ENCODE measurements at places on chromosomes 4 and X.

- DNase-seq = no peak
Observed at GRCh38 chr4:113621633-113622032, 139.9 kb downstream of the CAMK2D start.

DNA sequence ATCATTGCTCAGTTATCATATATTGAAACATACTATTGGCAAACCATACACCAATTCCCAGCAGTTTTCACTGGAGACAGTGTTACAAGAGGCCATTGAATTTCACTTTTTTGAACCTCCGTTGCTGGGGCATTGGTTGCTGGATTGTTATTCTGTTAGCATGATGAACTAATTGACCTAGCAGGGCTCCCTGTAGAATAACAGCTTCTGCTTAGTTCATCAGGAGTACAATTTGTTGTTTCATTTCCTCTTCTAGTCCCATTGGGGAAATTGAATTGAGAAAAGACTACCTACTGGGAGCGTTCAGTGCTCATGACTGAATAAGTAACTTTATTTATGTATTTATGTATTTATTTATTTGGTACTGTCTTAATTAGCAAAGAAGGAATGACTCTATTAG lies 151.6 kb downstream of the SLIT2 start:
- DNase-seq = no peak

GRCh38 chrX:44954562-44954961 lies 81.6 kb downstream of the KDM6A start:
- DNase-seq = no peak

GRCh38 chrX:115362334-115363095 lies 73.0 kb downstream of the LUZP4 start:
- no peak for DNase-seq

- DNase-seq = no peak
Observed at GRCh38 chr4:138696771-138697170, 318.8 kb upstream of the NOCT start.

DNA sequence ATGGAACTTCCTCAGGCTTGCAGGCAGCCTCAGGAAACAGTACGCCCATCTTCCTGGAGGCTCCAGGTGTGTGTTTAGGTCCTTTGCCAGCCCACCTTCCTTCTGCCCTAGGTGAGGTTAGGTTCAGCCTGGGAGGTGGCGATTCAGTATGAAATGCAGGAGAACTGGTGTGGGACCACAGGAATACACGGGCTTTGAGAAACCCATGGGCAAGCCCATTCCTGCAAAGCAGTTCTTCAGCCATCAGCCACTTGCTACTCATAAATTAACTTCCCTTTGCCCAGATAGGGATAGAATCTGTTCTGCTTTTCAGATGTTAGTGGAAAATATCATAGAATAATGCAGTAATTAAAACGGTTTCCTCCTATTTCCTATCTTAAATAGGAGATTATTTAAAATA lies 32.2 kb downstream of the TBC1D14 start:
- no peak for DNase-seq

DNA sequence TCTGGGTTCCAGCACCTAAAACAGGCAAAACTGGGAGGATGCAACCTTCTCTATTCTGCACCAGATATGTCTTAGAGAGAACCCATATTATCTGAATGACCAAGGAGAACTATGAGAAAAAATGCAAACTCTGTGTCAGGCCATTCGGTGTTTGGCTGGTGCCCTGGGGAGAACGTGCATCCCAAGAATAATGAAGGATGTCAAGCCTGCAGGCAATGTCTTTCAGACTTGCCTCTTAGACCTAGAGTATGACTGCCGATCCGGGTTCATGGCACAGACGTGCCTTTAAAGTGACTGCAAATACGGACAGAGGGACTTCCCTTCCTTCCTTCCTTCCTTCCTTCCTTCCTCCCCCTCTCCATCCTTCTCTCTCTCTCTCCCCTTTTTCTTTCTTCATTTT lies 6.9 kb downstream of the XAGE1B start:
- DNase-seq = no peak

- DNase-seq = no peak
Observed at GRCh38 chrX:103373581-103373980, 2.8 kb upstream of the BEX3 start.

- peak; percentile 41 for DNase-seq
Observed at GRCh38 chr4:2413821-2414610, 4.4 kb downstream of the ZFYVE28 start.

DNA sequence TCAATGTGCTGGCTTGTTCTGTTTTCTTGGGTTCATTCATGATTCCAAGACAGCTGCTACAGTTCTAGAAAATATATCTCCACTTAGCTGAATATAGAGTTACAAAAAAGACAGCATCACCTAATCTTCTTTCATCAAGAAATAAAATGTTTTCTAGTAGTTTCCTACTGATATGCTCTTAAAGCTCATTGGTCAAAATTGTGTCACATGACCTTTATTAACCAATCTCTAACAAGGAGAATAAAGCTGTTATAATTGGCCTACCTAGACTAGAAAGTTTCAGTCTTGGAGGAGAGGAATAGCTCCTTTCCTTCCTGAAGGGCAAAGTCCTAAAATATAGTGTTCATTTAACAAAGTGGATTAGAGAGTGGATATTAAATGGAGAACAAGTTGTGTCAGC lies 8.1 kb upstream of the PCDH18 start:
- no peak for DNase-seq

DNA sequence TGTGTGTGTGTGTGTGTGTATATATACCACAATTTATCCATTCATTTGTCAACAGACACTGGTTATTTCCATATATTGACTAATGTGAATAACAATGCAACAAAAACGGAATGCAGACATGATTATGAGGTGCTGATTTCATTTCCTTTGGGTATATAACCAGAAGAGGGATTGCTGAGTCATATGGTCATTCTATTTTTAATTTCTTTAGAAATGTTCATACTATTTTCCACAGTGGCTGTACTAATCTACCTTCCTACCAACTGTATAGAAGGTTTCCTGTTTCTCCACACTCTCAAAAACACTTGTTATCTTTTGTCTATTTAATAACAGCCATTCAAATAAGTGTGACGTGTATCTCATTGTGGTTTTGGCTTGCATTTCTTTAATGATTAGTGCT lies 269.9 kb downstream of the OPHN1 start:
- DNase-seq = no peak

DNA sequence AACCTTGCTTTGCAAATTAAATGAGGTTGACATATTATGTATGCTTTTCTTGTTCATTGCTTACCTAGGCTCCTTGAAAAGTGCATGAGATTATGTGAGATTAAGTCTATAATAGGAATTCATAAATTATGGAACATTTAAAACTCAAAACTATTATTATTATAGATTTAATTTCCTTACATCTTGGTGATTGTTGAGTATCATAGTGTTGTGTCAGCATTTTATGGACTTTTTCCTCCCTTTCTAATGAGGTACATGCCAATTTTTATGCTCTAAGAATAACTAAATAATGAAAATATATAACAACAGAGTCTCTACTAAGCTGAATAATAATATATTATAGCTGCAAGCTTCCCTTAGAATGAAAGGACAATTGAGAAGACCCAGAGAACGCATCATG lies 848.8 kb upstream of the AADAT start:
- no peak for DNase-seq

GRCh38 chr4:123114915-123115756 lies 192.7 kb upstream of the NUDT6 start:
- no peak for DNase-seq

DNA sequence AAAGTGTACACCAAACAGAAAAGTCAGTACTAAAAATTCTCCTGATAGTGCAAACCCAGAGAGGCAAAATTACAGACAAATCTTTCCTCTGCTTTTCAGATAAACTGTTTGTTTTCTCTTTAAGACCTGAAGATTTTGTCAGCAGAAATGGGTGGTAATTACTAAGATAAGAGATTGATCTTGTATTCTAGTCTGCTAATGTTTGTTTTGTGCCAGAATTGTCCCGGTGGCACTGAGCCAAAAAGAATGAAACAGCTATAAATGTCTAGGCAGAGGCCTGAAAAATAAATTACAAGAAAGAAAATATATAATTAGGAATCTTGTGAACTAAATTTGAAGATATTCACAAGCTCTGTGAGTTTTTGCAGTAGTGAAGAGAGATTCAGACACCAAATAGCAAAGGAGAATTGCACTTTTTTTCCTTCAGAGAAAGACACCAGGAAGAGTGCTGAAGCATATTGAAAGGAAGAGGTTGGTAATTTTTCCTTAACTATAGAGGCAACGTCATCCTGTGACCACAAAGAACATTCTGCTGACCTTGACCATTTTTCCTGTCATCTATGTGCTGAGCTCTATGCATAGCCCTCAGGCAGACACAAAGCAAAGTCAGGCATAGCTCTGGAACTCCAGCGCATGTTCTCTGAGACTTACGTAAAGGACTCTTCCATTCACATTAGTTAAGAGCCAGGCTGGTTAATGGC lies 314.5 kb upstream of the RASGEF1B start:
- no peak for DNase-seq

- DNase-seq = no peak
Observed at GRCh38 chrX:148363471-148364235, 136.8 kb upstream of the AFF2 start.

DNA sequence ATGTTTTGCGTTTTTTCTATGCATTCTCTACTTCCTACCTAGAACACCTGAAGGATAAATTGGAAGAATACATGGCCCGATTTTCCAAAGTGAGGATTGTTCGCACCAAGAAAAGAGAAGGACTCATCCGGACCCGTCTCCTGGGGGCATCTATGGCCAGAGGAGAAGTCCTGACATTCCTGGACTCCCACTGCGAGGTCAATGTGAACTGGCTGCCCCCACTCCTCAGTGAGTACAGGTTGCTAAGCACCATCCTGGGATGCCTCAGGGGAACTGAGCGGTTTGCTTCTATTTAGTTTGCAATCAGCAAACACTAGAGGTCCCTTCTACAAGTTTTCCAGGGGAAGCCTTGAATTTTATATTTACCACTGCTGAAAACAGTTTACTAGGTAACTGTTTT lies 359.3 kb upstream of the GALNT7 start:
- DNase-seq = no peak

GRCh38 chr4:25547343-25547742 lies 108.3 kb upstream of the SLC34A2 start:
- DNase-seq = no peak

DNA sequence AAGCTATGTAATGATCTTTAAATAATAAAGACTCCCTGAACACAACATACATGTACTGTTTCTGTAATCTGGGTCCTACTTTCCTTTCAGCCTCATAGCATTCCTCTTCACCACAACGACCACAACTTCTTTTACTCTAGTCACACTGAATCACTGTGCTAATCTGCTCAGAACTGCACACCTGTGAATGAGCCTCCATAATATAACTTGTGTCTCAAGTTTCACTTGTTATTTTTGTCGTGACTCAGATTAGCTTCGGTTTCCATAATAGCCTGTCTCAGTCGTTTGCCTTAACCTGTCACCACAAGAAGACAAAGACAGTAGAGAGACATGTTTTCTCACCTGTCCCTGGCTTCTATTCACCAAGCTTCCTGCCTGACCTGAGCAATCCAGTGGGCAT lies 61.8 kb downstream of the MAGED1 start:
- no peak for DNase-seq

DNA sequence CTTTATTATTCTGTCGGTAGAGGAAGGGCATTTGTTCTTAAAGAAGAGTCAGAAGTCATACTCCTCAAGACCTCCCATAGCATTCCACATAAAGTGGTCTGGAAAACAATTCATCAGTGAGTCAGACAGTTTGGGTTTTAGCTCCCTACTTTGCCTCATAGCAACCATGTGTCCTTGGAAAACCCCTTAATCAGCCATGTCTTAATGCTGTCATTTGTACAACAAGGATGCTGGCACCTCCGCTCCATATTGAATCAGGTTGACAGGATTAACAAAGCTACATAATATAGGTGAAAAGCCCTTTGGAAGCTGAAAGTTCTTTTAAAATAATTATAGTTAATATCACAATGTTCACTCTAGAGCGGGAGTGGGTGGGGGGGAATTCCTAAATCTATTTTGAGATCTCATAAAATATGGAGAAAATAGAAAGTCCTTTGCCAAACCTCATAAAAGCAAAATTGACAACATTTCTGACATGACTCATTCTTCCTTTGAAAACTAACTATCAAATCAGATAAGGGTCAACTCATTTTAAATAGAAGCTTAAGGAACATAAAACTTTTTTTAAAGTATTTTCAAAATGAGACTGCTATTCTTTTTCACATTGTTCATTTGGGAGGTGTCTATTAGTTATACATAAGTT lies 37.3 kb upstream of the GUCY1A1 start:
- DNase-seq = no peak

- DNase-seq = no peak
Observed at GRCh38 chr4:142129931-142130330, 493.5 kb downstream of the IL15 start.

GRCh38 chr4:164943192-164943591 lies 34.3 kb downstream of the TRIM61 start:
- DNase-seq = no peak

DNA sequence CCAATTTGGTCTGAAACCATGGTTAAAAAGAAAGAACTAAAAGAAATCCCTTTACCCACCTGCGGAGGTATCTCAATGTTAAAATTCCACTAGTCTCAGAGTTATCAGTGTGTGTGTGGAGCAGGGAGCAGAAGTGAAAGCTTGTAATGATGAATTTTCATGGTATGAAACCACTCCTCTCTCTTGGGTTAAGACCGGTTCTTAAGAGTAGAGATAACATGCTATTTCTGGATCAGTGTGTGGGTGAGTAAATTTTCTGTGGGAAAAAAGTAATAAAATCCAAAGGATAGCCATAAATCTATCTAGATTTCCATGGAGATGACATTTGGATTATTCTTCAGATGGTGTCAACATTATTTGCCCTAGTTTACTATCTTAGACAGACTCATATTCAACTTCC lies 3.2 kb downstream of the FGF13 start:
- DNase-seq = no peak

DNA sequence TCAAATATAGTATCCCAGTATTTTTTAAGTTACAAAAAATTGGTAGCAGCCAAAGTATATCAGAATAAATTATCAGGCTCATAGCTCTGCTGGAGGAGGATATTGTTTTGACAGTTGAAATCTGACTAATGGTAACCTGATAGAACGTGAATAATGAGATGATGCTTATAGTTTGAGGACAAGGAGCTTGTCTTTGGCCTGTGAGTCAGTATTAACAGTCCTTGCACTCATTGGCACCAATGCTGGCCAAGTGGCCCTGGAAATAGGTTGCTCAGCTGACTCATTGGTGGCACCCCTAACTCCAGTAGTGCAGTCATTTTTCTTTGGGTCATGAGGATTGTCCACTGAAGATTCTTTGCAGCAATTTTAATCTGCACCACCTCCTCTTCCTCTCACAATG lies 203.3 kb upstream of the JADE1 start:
- no peak for DNase-seq

Data from activated naive CD4-positive, alpha-beta T cell treated with Interleukin-2 at 50 U/mL for 16 hours (primary cell).